ENCODE measurements at places on chromosomes 5 and 9.

- peak; percentile 78 for DNase-seq
Measured at GRCh38 chr9:63816751-63817621, 1468.0 kb downstream of the FOXD4L5 start.

DNA sequence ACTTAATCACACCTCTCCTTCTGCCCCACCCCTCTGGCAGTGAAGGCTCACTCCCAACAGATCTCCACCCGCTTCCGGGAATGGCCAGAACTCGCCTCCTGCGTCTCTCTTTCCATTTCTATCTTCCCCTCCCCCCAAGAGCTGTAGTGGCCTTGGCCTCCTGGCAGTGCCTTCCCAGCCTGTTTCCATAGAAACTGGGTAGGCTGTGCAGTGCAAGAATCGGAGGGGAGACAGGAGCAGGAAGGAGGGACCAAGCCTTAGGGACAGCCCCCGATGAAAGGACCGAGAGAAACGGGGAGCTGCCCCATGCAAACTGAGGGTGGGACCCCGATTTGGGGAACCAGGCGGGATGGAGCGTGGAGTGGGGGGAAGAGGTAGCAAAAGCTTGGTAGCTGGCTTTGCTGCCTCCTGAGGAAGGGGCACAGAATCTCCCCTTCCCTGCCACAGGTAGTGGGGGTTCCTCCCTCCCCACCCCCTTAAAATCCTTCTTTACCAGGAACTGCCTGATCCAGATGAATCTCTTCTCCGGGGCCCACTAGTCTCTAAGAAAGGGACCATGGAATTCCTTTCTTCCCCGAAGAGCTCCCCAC is 4.5 kb upstream of the PCDH1 start:
- no peak for DNase-seq

DNA sequence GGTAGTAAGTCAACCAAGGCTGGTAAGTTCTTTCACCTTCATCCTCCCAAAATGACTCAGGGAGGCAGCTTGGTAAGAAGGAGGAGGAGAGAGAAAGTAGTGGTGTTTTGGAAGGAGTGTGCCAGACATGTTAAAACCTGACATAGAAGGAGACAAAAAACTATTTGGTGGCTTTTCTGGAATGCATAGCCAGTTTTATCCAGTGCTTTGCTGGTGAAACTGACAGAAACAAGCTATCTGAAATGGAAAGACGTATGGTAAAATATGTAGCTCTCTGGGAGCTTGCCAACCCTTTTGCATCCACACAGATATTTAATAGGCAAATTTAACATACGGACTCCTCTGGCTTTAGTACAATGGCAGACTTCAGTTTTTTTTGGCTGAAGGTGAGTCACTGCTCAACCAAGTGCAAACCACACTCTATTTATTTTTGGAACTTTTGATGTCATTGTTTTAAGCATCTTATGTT is 45.4 kb downstream of the RAB14 start:
- DNase-seq: peak; percentile 78

DNA sequence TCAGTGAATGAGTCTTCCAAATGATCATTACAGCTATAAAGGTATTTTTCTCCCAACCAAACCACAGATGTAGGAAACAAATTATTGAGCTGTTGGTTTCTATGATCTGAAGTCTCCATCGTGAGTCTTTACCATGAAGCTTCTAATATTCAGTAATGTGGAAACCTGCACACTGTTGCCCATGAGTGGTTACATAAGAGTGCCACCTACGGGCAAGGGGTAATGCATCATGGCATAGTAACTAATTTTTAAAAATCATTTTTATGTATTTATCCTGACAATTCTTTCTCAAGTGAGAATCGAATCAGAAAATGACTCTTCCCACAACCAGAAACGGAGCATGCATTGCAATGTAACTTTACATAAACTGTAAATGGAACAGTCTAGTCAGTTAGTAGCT is 282.5 kb upstream of the SMARCA2 start:
- DNase-seq: no peak

- no peak for DNase-seq
Measured at GRCh38 chr5:144232285-144232684, 61.6 kb downstream of the KCTD16 start.

GRCh38 chr5:58241389-58241788 is 218.5 kb downstream of the PLK2 start:
- peak; percentile 78 for DNase-seq
